Inflammatory macrophage (primary cell): ENCODE measurements at places on chromosomes 7 and 10.

GRCh38 chr7:28168393-28169158 lies 12.0 kb downstream of the JAZF1 start:
- DNase-seq: no peak

GRCh38 chr10:102407425-102408130 lies 11.0 kb downstream of the PSD start:
- peak; percentile 20 for DNase-seq

DNA sequence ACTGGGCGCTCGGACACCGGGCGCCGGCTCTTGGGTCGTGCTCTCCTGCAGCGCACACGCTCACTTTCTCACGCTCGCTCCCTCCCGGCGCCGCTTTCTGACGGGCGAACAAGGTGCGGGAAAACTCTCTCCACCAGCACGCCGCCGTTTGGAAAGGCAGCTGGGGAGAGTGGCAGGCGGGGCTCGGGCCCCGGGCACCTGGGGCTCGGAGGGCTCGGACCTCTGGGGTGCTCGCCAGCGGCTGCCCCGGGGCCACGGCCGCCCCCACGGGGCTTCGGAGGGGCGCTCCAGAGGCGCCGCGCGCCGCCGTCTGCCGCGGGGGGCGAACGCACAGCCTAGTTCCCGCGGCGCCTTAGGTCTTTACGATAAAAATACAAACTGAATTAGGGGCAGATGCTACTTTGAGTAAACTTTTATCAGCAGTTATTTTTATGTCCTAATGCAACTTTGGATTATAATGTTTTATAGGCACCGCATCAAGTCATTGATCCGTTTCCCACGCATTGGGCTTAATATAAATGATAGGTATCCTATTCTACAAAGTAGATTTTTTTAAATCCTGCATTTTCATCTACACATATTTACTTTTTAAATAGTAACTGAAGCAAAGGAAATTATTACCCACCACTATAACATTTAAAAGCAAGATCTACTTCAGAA lies 535 bp upstream of the EPC1 start:
- DNase-seq: no peak

- no peak for DNase-seq
These were observed 11.5 kb downstream of the ZNF3 start for GRCh38 chr7:100069991-100070390.

GRCh38 chr7:157775021-157775559 lies 438.3 kb downstream of the DNAJB6 start:
- no peak for DNase-seq

DNA sequence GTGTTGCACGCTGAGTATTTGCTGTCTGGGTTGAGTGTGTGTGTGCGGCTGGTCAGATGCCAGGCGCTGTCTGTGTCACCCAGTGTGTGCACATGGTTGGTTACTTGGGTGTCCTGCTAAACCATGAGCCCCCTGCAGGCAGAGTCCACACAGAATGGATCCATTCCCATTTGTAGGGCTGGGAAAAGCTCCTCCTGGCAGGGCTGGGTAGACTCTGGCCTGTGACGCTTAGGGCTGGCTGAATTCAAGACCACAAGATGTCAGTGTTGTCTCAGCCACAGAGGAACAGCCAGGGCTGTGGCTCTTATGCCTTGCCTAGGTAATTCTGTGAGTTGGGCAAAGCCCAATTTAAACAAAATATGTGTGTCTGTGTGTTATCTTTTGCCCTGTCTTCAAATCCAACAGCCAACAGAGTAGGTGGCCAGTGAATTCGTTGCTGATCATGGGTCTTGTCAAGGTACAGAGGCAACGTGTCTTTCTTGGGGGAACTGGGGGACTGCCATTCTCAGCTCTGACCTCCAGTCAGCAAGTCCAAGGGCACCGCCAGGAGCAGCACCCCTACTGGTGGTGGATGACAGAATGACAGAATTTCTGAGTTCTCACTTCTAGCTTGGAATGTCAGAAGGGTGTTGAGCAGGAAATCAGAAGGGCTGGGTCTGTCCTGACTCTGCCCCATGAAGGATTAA lies 285.1 kb downstream of the CCSER2 start:
- no peak for DNase-seq

DNA sequence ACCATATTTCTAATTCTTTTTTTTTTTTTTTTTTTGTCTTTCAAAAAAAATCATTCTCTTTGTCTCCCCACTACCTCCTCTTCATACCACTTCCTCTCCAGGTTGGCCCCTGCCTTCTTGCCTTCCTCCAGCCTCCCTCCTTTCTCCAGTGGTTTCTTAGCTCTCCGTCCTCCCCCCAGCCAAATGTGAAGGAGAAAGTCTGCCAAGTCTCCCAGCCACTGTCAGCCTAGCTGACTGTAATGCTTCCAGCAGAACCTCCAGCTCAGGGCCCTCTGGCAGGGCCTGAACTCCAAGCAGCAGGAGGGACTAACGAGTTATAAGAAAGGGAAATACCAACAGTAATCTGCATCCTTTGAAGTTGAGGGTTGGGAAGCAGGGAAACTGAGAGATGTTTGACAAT lies 35.5 kb upstream of the BICC1 start:
- DNase-seq: no peak

DNA sequence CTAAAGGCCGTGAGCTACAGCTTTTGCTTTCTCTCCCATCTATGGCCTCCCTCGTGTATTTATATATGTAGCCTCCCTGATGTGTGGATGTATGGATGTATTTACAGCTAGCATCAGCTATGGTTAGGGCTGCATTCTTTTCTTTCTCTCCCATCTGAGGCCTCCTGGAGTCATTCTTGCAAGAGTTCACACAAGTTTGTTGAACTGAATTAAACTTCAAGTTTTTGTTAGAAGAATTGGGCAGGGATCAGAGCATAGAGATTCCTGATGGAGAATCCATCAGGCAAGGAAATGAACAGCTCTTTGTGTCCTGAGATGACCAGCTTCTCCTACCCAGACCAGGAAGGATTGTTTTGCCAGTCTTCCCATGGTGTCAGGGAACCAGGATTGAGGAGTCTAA lies 60.3 kb downstream of the AHCYL2 start:
- DNase-seq: no peak

DNA sequence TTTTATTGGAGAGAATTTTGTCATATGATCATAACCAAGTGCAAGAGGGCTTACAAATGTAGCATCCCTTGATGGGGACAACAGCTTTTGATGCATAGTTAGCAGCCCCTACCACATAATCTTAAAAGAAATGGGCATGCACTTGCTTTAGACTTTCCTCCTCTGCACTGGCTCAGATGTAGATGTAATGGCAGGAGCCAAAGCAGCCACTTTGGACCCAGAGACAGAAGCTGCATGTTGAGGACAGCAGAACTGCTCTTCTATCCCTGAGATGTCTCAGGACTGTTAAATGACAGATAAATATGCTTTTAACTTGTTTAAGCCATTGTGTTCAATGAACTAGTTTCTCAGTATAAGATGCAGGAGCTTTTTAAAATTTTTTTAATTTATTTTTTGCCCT lies 450.7 kb downstream of the TYW1 start:
- no peak for DNase-seq

GRCh38 chr7:96800824-96801223 lies 91.2 kb upstream of the SEM1 start:
- no peak for DNase-seq

DNA sequence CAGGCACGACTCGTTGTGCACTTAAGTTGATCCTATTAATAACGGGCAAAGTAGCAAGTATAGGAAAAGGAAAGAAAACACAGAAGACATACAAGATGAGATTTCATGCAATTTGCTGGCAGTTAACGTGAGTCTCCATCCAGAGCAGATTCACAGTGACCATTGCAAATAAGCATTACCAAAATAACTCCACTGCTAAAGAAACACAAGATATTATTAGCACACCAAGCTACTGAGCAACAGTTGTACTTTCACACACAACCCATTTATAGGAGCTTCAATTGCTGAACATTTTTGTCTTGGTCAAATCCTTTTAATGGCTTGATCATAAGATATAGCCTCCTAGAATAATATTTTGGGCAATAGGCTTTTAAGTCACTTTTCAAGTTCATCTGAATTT lies 187.7 kb upstream of the HGF start:
- no peak for DNase-seq

DNA sequence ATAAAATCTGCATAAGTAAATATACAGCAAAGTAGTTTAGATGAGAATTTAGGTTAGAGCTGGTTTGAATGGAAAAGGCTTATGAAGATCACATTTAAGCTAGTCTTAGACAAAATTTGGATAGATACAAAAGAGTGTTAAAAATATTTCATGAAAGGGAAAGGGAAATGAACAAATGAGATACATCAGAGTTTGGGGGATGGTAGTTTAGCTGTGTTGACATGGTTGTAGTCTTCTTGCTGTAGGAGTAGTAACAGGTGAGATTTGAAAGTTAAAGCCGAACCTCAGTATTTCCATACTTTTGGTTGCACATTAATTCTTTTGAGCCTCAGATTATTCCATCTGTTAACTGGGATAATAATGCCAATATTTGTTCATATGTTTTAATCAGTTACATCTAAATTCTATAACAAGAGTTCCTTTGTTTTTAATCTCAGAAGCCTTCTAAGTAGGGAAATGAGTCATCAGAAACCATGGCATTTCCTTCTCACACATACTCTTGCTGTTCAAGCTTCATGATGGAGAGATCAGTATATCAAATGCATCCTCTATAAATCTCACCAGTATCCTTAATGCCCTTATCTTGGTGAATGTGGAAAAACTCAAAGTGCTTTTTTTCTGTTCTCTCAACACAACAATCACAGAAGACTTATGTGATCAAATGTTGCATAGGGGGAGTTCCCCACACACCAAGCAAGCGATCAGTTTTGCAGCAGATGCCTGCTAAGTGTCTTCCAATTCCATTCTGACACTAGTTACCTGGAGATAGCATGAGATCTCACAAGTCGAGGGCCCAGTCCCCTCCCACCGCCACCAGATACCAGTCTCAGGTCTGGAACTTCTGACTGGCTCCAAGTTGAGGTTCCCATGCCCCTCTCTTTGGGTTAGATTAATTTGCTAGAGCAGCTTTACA lies 84.7 kb downstream of the MAPK8 start:
- no peak for DNase-seq

DNA sequence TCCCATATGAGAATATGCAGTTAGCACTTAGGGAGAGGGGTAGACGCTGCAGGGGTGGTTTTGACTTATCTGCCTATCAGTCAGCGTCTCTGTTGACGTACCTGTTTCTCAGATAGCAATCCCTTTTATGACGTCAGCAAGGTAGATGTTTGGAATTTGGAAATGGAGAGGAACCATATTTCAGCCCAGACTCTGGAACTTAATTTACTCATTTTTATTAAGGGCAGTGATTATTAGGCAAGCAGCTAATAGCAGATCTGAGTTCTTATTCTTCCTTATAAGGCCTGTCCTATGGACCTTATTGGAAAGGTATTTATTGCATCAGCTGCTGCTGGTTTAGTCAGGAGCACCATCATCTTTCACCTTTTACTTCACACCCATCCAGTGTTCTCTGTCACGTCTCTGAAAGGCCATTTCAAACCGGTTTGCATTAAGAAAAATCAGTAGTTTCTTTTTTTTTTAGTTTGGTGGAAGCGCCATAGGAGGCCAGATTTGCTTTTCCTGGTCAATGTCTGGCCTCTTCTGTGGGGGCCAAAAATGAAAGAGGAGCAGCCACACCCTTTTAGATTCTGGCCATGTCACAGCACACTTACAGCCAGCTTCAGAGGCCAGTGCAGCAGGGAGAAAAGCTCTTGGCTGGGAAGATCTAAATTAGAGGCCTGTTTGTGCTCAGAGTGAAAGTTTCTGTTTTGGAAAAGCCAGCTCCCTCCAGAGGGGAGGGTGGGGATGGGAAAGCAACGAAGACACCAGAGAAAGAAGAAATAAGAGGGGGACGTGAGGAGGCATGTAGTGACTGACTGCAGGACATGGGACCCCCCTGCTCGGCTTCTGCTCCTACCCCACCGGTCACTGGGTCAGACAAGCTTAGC lies 146.3 kb downstream of the TCF7L2 start:
- DNase-seq: no peak
